ENCODE measurements at places on chromosomes 2 and 18.

GRCh38 chr18:44130376-44130942 lies 550.2 kb upstream of the SETBP1 start:
- DNase-seq: peak; percentile 29

DNA sequence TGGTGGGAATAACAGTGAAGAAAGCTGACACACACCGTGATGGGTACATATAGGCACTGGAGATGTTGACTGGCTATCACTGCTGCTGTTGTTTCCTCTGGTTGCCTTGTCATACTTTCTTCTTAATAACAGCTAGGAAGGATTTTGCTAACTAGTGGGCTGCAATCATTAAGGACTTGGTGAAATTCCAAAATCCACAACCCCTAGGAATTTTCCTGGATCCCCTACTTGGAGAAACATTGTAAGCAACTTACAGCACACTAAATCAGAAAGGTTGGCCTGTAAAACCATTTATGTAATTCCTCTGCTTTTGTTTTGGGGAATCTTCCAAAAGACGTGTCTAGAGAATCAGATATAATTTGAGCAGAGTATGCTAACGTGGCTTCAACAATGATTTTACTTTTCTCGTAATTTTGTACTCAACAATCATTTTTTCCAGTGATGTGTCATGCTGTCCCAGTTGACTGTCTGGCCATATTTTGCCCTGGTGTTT lies 8.0 kb upstream of the COL3A1 start:
- DNase-seq: no peak

- DNase-seq: no peak
Observed at GRCh38 chr2:13143451-13143850, 426.7 kb downstream of the TRIB2 start.

GRCh38 chr2:133773854-133774653 lies 205.8 kb upstream of the NCKAP5 start:
- no peak for DNase-seq

GRCh38 chr2:160224060-160224459 lies 24.0 kb upstream of the ITGB6 start:
- DNase-seq: no peak

DNA sequence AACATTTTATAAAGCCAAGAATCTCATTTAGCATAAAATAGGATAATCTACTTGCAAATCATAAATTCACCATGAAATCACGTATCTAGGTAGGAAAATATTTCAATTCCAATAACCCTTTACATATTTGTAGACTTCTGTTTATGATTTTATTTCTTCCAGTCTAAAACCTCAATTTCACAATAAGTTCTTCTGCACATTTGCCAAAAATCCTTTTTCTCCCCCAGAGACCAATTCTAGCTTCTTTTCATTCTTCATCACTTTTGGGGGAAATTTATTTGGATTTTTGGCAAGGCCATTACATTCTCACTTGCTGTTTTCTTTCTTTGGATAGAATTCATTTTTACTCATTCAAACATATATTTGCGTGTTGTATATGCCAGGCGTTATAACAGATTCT lies 86.8 kb downstream of the SPRED2 start:
- no peak for DNase-seq

- DNase-seq: no peak
Observed at GRCh38 chr18:23992941-23993280, 21.6 kb upstream of the TTC39C start.

GRCh38 chr2:172091000-172091641 lies 5.8 kb downstream of the DLX1 start:
- DNase-seq: no peak

DNA sequence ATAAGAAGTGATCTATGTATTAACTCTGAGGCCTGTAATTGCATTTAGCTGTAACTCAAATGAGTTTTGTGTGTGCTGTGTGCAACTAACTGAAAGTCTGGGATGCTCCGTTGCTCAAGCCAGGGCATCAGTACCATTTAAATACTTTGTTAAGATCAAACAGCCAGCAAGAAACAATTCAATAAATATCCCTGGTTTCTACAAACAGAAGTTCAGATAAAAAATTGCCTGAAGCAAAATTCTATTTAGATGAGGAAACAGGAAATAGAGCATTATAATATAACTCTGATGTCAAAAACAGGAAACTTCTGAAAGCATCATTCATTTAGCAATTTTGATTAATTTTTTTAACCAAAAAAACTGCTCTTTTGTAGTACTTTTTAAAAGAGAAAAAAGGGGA lies 18.9 kb upstream of the SLC38A11 start:
- DNase-seq: peak; percentile 32

GRCh38 chr18:75624869-75625268 lies 197.4 kb upstream of the SMIM21 start:
- no peak for DNase-seq
